ENCODE measurements at places on chromosomes 5 and 9.
A peak's percentile ranks its signal among the peaks of the same experiment; 100 is the strongest.

- DNase-seq: peak; percentile 83
Observed at GRCh38 chr5:56211298-56211865, 21.7 kb downstream of the ANKRD55 start.

GRCh38 chr5:165885623-165886350 lies 2380.4 kb downstream of the MAT2B start:
- DNase-seq: no peak

GRCh38 chr9:16833296-16833835 lies 37.1 kb downstream of the BNC2 start:
- DNase-seq: no peak

DNA sequence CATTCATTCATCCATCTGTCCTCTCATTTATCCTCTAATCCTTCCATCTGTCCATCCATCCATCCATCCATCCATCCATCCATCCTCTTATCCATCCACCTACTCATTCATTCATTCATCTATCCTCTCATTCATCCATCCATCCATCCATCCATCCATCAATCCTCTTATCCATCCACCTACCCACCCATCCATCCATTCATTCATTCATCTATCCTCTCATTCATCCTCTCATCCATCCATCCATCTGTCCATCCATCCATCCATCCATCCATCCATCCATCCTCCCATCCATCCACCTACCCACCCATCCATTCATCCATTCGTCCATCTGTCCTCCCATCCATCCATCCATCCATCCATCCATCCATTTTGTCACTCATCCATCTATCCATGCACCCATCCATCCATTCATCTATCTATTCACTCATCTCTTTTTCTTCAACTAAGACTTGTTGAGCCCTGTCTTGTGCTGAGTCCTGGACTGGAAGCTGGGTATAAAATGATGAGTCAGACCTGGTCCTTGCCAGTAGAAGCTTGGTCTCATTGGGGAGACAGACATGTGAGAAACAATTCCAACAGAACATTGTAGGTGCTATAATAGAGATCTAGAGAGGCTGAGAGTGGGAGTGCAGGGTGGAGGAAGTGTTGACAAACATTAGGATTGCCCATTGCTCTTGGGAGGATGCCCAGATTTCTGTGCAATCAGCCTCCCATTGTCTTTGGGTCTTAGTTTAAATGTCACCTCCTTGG lies 55.0 kb upstream of the IER5L start:
- DNase-seq: no peak

- no peak for DNase-seq
Observed at GRCh38 chr9:99511723-99512122, 289.6 kb downstream of the SEC61B start.

DNA sequence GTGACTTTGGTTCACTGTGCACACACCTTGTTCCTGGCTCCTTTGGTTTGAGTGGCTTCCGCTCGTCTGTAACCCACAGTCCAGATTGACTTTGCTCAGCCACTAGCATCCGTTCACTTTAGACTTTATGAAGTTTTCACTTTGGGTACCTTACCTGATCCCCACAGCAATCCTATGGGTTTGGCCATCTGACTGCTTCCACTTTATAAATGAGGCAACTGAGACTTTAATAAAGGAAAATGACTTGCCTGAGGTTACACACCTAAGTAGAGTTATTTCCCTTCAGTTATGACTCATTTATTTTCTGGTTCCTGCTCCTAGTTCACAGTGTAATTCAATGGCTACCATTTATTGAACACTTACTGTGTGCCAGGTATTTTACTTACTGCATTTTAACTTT lies 94.2 kb upstream of the SAP30L start:
- no peak for DNase-seq

GRCh38 chr5:105639511-105639910 lies 2031.2 kb downstream of the EFNA5 start:
- DNase-seq: no peak

GRCh38 chr5:11064763-11065450 lies 303.9 kb upstream of the DAP start:
- DNase-seq: no peak

DNA sequence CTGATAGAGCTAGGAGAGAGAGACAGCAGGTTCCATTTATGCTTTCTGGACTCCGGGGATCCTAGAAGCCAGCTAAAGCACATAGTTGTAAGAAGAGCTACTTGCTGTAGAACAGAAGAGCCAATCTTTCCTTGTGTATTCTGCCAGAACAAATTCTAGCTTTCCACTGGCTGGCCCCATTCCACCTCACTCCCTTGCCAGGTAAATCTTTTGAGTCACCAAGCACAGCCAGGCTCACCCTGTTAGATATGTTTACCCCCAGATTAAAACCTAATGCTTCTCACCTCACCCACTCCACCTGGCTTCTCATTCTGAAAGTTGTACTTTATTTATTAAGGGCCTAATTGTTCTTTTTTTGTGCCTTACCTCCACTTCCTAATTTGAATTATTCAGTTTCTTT lies 48.9 kb upstream of the CHD1 start:
- no peak for DNase-seq

GRCh38 chr5:80387063-80387768 lies 20.6 kb upstream of the ZFYVE16 start:
- no peak for DNase-seq

- peak; percentile 48 for DNase-seq
Observed at GRCh38 chr9:38020151-38021076, 48.6 kb downstream of the SHB start.

- peak; percentile 82 for DNase-seq
Observed at GRCh38 chr9:94870793-94871558, 144.5 kb downstream of the AOPEP start.

GRCh38 chr5:72842816-72843215 lies 26.4 kb downstream of the TNPO1 start:
- peak; percentile 32 for DNase-seq

GRCh38 chr9:77991191-77991590 lies 40.4 kb downstream of the GNAQ start:
- no peak for DNase-seq

GRCh38 chr5:99179206-99179605 lies 250.4 kb upstream of the CHD1 start:
- no peak for DNase-seq

DNA sequence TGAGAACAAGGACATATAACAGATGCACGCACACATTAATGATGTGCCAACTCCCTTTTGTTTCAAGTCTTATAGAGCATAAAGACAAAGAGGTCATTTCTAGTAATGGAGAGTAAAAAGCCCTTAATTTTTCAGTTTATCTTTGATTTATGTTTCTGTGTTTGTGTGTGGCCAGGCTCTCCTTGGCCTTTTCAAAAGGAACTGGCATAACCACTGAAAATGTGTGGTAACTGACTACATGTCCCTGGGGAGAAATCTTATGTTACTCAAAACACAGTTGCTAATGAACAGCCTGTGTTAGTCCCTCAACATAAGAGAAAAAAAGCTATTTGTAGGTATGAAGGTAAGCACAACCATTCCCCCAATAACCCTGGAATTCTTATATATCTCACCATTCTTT lies 47.6 kb upstream of the SHOC1 start:
- no peak for DNase-seq

- DNase-seq: peak; percentile 41
Observed at GRCh38 chr9:19999491-20000057, 210.7 kb upstream of the SLC24A2 start.

DNA sequence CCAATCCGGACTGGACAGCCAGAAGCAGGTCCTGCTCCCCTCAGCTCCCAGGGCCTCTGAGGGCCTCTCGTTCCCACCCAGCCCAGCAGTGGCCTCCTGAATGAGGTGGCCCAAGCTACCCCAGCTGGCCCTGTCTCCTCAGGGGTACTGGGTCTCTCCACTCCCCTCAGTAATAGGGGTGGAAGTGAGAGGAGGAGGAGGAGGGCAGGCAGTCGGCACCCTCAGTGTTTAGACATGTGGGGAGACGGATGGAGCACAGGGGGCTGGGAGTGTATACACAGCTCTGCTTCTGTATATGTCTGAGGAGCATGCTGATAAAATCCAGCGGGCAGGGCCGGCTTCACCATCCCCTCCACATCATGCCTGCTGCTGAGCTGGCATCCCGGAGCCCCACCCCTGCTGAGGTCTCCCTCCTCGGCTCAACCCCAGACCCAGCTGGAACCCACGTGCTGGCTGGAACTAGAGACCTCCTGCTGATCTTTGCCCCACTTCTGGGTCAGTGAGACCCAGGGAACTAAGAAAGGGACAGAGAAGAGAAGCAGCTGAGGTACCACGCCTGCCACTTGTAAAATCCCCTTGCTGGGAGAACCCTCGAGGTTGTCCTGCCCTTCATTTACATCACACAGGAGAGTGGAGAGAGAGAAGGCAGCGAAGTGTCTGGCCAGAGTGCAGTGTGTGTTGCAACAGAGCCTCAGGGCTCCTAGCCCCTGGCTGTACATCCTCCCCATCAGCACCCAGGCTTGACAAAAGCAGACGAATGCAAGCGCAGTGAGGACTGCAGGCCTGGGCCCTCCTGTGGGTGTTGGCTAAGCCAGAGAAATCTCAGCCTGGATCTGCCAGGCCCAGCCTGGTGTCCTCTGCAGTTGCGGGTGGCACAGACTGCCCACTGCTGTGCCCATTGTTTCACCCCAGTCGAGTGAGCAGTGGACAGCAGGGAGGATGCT lies 77.5 kb downstream of the PSD2 start:
- no peak for DNase-seq

- DNase-seq: no peak
Observed at GRCh38 chr5:122501089-122501435, 189.0 kb downstream of the SNCAIP start.

DNA sequence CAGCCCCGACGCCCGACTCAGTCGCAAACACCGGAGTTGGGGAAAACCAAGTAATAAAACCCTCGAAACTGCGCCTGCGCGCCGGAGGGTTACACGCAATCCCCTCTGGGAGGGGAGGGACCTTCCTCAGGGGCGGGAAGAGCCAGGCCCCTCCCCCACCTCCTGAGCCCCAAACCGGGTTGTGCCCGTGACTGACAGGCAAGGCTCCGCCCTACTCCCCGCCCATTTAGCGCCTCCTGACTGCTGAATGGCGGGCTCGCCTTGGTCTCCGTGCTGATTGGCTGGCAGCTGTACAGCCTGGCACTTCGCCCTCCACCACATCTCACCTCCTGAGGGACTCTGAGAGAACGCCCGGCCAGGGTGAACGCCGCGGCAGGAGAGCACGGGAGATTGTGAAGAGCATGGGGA lies at the start of gene PRDM9:
TSS of gene PRDM9 (plus strand) at position 332 of the 408 bp plus-strand sequence. CDS start 1,425 bp downstream, outside the sequence.
- peak; percentile 37 for DNase-seq

DNA sequence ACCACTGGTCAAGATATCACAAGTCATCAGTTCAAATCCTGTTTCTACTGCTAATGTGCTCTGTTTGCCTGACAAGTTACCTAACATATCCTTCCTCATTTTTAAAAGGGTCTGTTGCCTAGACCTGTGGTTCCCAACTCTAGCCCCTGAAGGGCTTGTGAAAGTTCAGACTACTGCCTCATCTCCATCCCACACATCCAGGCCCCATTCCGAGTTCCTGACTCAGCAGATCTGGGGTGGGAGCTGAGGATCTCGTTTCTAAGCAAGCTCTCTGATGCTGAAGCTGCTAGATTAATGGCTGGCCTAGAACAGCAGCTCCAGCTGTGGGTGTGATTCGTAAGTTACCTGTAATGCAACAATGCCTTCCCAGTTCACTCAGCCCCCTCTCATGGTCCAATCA lies 32.5 kb downstream of the S1PR3 start:
- no peak for DNase-seq

GRCh38 chr9:85737671-85738070 lies 4.1 kb downstream of the AGTPBP1 start:
- no peak for DNase-seq

DNA sequence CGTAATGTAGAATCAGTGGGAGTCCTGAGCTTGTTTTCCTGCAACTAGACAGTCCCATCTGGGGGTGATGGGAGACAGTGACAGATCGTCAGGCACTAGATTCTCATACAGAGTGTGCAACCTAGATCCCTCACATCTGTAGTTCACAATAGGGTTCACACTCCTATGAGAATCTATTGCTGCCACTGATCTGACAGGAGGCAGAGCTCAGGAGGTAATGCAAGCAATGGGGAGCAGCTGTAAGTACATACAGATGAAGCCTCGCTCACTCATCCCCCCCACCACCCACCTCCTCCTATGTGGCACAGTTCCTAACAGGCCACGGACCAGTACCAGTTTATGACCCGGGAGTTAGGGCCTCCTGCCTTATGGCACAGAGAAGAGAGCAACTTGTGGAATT lies 116.2 kb upstream of the PIK3R1 start:
- no peak for DNase-seq

DNA sequence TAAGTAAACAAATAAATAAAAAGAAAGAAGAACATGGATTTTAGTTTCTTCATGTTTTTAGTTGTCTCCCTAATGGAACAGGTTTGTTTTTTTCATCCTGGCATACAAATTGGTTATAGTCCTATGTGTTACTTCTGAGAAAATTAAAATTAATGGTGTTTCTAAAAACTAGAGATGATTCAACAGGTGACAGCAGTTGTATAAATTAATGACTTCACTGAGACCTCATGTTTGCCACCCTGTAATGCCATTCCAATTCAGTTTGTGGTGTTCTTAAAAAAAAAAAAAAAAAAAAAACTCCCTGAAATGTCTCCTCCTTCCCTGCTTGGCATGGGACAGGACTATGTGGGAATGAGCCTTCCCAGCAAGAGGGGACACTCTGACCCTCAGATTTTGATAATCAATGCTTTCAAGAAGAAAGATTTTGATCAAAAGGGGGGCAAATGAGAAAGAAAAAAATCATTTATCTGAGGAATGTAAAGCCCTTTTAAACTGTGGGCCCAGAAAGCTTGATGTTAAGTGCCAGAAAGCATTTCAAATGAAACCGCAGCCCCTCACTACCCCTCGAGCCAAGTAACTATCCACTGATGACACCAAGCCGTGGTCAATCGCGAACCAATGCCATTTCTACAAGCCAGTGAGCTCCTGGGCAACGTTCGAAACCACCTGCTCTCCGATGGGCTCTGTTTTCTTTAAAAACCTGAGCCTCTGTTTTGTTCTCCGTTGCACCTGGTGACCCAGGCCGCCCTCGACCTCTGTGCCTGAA lies 941 bp downstream of the EXD3 start:
- no peak for DNase-seq

GRCh38 chr5:3600106-3601060 lies 4.8 kb downstream of the IRX1 start:
- no peak for DNase-seq

DNA sequence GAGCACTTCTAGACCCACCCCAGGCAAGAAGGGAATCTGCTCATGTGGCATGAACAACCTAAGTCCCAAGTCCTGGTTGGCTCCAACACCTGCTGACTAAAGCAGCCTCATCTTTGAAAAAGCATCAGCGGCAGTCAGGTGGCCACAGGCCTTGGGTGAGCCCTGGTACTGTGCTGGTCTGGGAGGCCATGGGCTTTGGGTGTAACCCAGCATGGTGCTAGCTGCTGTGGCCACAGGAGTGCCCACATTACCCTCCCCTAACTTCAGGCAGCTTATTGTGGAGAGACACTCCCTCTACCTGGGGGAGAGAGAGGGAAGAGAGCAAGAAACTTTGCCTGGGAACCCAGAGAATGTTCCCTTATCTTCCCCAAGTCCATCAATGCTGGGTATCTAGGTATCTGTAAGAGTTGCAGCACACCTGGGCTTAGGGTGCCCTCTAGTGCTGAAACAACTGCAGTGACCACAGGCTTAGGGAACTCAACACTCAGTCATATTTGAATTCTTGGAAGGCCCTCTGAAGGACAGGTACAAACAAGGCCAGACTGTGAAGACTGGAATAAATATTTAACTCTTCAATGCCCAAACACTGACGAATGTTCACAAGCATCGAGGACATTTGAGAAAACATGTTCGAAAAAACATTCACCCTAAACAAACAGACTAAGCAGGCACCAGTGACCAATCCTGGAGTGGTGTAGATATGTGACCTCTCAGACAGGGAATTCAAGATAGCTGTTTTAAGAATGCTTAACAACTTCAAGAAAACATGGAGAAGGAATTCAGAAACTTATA lies 69.9 kb upstream of the OR2K2 start:
- DNase-seq: peak; percentile 16

- DNase-seq: no peak
Observed at GRCh38 chr9:4024281-4024777, 275.5 kb downstream of the GLIS3 start.

All from H4 (cell line).